ENCODE measurements at places on chromosomes 4 and X.

GRCh38 chr4:87204559-87204958 is 15.9 kb downstream of the KLHL8 start:
- no peak for DNase-seq

DNA sequence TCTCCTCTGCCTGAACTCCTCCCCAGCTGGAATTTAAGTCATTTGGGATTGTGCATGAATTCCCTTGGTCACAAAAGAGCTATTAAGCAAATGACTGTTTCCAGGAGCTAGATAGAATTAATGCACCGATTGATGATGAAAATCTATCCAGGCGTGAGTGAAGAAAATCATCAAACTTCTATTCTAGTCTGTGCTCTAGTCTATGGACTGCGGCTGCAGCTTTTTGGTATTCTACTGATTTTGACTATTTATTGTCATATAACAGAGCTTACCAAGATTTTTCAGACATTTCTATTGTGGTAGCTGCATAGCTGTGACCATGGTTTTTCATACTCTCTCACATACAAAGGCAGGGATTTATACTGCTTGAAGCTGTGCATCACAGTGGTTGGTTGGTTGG is 403.8 kb downstream of the FSTL5 start:
- DNase-seq, result no peak

- DNase-seq, result no peak
Observed at GRCh38 chr4:52408032-52408431, 251.1 kb downstream of the USP46 start.

DNA sequence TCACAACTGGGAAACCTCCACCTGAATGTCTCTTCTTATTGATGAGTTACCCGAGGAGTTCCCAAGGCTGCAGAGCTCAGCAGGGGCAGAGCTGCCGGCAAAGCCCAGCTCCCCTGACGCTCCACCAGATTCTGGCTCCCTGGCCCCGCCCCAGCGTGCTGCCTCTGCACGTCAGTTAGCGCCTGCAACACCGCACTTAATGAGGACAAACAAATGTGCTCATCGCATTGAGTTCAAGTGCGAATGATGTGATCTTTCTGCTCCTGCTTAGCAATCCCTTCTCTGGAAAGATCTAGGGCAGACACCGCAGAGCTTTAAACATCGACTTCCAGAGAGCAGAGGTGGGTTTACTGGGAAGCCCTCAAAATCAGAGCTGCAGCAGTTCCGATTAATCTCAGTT is 55.5 kb upstream of the FBXW7 start:
- no peak for DNase-seq
